ENCODE measurements at places on chromosomes 7 and 10.

DNA sequence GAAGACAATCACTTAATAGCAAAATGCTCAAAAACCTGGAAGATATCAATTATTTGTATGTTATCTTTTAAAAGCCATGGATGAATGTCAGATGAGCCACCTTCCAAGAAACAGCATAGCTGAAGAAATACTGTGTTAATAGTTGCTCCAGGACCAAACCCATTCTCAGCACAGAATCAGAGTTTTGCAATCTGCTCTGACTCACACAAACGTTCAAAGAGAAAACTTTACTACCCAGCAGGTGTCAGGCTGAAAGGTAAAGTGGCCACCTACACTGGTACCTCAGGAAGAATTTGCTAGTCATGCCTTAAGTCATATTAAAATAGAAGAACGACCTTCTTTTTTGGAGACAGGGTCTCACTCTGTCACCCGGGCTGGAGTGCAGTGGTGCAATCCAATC, 526.5 kb downstream of the PARD3 start:
- no peak for DNase-seq

DNA sequence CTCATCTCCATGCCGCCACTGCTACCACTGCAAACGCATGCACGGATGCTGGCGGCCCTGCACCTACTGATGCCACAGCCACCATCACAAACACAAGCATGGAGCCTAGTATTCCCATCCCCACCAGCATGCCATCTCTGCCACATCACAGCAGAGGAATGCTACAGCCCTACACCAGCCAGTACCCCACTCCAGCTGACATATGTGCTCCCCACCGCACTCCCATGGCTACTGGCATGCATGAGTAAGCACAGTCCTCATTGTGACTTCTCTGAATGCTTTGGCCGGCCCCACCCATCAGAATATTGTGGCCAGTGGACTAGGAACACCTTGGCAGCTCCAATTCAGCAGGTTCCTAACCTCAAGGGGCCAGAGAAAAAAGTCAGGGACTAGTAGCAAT, 705.5 kb downstream of the POM121L12 start:
- no peak for DNase-seq

GRCh38 chr10:48838834-48839233, 100.8 kb downstream of the LRRC18 start:
- no peak for DNase-seq

DNA sequence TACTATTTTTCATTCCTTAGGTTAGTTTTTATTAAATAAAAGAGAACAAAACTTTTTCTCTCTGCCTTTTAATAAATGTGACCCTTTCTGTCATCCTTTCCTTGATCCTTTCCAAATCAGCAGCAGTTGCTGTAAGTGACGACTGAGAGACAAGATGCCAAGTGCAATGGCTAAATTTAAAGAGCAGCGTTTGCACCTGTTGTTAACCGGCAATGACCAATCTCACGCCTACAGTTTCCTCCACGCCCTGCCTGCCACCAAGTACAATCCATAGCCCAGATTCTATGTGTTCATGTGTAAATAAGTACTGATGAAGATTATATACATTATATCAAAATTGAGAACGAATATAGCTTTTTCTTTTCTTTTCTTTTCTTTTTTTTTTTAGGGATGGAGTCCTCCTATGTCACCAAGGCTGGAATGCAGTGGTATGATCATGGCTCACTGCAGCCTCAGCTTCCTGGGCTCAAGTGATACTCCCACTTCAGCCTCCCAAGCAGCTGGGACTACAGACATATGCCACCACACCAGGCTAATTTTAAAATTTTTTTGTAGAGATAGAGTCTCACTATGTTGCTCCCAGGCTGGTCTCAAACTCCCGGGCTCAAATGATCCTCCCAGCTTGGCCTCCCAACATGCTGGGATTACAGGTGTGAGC, 6.5 kb upstream of the MCU start:
- DNase-seq, result no peak

DNA sequence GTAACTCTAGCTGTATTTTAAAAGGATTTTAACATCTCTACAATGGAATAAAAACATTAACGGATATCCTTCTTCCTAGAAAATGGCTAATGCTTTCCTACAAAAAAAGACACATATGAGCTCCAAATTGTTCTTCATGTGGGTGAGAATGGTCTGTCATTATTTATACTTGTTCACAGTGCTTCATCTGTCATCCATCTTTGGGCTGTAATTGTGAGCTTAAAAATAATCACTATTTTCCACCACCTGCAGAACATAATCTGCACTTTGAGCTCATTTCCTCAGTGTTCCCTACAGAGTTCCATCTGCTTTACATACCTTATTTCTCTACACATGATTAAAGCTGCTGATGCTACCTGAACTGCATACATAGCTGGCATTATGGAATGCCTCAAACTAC, 979.1 kb upstream of the C7orf33 start:
- DNase-seq, result no peak

DNA sequence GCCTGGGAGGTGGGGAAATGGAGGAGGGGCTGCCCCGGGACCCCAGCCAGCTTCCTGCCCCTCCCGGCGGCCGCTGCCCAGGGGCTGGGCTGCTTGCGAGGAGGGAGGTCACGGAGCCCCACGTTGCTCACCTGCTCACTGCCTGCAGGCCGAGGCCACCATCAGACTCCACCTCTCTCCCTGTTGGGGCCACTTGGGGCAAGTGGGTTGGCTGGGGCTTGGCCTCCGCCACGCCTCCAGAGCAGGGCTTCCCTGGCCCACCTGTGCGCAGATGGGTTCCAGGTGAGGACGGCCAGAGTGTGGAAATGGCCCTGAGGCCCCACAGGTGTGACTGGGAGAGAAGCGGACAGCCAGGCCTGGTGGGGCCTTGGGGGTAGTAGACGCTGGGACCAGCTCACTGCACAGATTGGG, 82.8 kb upstream of the DIP2C start:
- DNase-seq, result no peak

- no peak for DNase-seq
These were observed 135.4 kb upstream of the RSU1 start for GRCh38 chr10:16952610-16953009.

- DNase-seq, result no peak
These were observed 2.6 kb upstream of the PPP1R3A start for GRCh38 chr7:113921363-113921762.

DNA sequence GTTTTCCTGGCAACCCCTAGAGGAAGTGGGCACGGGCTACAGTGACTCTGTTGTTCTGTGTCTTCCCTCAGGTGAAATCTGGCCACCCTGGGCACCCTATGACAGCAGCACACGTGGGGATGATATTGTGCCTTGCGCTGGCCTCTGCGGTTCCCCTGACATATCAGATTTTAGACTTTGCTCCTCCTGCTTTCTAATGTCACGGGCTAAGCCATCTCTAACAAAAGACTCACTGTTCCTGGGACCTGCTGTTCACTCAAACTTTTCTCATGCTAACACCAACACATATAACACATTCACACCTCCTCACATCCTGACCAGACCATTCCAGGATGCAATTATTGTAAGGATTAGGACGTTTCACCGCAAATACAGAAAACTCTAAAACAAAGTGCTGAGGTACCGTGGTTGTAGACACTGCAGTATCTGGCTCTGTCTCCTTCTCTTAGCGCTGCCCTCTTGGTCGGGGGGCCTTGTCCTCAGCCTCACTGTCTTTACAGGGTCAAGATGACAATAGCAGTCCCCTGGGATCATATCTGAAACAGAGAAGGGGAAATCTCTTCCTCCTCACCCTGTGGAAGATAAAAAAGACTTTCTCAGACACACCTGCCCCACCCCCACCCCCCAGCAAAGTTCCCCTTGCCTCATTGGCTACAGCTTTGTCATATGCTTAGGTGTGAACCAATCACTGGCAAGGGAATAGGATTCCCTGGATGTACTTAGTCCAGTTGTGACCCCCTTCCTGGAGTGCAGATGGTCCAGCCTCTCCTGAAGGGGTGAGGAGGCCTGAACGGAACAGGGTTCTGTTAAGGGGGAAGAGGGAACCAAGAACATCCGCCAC, 14.1 kb downstream of the CHN2 start:
- no peak for DNase-seq

- DNase-seq, result no peak
These were observed 97.4 kb upstream of the BMPER start for GRCh38 chr7:33807779-33808482.

DNA sequence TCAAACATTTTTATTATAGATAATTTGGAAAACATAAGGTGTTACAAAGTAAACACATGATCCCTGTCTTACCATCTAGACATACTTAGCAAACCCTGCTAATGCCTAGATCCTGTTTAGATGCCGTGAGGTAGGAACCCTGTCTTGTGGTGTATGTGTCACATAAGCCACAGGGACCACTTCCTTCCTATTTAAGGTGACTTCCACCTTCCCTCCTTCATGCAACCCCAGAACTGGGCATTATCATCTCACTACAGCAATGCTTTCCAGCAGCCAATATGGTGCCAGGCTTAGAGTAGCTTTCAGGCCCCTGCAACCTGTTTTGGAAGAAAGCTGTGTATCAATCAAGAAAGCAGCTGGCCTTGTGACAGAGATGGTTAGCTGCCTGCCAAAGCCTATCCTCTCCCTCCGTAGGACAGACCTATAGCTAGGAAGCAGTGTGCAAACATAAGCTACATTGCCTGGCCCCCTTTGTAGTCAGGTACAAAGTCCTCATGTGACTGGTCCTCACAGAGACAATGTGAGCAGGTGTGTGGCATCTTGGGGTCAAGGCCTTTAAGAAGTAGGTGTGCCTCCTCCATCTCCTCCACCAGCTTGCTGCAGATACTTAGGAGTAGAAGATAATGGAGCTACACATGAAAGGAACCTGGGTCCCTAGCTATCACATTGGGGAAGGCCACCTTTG, 146.8 kb downstream of the SPAG6 start:
- peak; percentile 67 for DNase-seq

- no peak for DNase-seq
These were observed 145.6 kb downstream of the DOCK4 start for GRCh38 chr7:112060625-112061024.

DNA sequence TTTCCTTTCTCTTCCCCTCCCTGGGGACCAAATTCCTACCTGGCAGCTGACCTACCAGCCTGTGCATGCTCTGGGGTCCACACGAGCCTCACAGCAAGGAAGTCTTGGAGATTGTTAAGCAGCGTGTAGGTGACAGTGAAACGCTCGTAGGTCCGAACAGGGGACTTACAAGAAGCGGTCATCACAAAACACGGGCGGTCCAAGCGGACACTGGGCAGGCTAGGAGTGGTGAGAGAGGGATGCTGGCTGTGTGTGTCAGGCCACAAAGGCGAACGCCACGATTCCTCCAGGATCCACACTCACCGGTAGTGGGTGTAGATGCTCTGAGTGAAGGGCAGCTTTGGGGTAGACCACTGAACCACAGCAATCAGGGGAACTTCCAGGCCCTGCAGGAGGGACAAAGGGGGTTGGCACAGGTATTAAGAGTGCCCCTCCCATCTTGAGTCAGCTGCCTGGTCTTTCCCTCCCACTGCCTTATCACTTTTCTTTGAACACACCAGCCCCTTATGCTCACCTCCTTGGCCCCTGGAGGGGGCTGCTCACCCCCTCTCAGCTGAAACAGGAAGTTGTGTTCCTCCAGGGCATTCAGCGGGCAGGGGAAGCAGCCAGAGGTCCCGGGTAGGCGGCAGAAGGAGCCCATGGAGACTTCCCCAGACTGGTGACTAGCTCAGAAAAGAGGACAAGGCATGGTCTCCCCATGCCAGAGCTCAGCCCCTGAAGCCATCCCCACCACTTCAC, 2.0 kb downstream of the TRAPPC14 start:
- DNase-seq, result no peak

DNA sequence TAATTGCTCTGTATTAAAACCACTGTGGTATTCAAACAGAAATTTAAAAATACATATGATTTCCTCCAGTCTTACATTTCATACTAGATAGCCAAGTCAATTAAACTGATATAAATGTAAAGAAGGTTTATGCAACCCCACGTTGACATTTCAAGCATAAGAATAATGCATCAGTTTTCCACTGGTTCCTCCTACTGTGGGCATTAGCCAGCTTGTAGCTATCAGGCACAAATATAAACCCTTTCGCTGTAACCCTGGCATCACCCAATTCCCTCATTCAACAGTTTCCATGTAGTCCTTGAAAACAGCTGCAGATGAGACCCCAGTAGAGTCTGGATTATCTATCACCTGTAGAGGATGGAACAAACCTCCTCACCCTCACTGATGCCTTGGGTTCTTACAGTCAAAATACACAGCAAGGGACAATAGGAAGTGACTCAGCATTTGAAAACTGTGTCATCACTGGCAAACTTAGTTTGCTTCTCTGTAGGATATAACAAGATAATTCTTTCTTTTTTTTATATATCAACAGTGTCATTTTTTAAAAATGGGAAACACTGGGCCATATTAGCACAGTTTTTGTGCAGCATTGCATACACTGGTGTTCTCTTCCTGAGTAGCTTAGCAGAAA, 113.0 kb downstream of the PDE1C start:
- DNase-seq, result no peak

- no peak for DNase-seq
These were observed 337.5 kb upstream of the KCND2 start for GRCh38 chr7:119935418-119936025.

DNA sequence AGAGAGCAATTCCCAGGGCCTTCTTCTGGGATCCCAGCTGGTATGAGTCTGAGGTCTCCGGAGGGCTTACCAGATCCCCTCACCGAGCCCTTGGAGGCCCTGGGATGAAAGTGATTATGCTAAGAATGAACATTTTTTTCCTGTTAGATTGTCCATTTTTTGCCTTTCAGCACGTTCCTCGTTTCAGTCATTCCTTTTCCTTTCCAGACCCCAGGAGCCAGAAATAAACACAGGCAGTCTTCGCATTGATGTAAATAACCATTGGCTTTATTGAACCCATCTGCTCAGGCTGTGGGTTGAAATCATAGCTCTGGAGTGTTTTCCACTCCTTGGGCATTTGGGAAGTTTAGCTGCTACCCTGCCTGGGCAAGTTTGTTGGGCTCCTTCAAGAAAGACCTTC, 320.9 kb upstream of the AUTS2 start:
- DNase-seq, result no peak

GRCh38 chr10:7272008-7272407, 138.8 kb downstream of the SFMBT2 start:
- peak; percentile 37 for DNase-seq

GRCh38 chr7:81457852-81458522, 311.9 kb downstream of the HGF start:
- no peak for DNase-seq

- DNase-seq, result no peak
These were observed 34.5 kb downstream of the MAD1L1 start for GRCh38 chr7:2198206-2198605.

DNA sequence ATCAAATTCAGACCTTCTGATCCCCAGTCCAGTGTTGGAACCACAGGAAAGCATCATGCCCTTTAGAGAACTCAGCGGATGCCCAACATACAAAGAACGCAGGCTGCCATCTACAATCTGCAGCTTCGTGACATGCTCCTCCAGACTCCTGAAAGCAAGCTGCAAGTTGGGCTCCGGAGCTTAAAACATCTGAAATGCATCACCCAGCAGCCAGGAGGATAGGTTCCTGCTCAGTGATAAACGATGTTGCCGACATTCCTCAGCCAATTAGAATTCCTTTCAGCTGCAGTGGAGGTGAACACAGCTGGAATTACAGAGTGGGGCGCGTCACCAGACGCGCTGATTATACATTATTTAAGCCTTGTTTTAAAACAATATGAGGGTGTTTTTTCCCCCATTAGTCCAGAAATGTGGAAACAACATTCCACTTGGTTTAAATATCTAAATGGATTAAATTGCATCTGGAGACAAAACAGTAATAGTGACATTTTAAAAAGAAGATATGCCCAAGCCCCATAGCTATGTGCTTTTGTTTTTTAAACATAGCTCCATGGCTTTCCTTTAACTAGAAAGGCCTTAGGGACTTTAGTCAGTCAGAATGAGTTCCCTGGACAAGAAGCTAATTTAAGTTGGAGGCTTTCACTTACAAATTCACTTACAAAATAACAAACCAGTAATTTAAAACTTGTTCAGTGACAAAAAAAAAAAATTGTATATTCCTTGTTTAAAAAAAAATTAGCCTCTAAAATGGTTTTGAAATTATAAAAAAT, 6.3 kb downstream of the SMURF1 start:
- DNase-seq, result no peak

Measured in activated CD4-positive, alpha-beta memory T cell treated with anti-CD3 and anti-CD28 coated beads, Interleukin-2, amount 10 ng/mL, durations not matched to agents 7 days and 5 days (primary cell).